Neural crest cell (in vitro differentiated cells): ENCODE measurements at places on chromosomes 11 and 22.

DNA sequence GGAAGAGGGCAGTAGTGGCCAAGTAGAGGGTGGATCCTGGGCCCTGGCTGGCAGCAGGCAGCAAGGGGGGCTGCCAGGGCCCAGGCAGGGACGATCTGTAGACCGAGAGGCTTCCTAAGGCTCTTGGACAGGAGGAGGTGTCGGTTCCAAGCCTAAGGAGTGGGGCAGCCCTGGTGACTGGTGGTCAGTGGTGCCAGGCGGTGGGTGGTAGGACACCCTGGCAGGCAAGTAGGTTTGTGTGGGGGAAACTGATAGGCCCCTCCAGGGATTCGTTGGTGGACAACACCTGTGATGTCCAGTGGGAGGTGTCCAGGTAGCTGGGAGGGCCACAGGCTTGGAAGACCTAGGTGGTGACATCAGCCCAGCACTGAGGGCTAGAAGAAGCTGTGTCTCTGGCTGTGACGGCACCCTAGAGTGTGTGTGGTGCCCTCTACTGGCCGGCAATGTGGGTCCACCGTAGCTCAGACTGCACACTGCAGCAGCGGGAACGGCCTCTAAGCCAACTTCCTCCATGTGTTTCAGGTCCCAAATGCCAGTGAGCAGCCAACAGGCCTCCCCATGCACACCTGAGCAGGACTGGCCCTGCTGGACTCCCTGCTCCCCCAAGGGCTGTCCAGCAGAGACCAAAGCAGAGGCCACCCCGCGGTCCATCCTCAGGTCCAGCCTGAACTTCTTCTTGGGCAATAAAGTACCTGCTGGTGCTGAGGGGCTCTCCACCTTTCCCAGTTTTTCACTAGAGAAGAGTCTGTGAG is 9.4 kb upstream of the SAMM50 start:
- DNase-seq, result peak; percentile 68

- DNase-seq, result no peak
Observed at GRCh38 chr11:22559416-22559815, 66.2 kb downstream of the FANCF start.

- DNase-seq, result peak; percentile 13
Observed at GRCh38 chr11:107928767-107929507, 689 bp downstream of the RAB39A start.

GRCh38 chr11:115498354-115498753 is 5.9 kb downstream of the CADM1 start:
- no peak for DNase-seq

DNA sequence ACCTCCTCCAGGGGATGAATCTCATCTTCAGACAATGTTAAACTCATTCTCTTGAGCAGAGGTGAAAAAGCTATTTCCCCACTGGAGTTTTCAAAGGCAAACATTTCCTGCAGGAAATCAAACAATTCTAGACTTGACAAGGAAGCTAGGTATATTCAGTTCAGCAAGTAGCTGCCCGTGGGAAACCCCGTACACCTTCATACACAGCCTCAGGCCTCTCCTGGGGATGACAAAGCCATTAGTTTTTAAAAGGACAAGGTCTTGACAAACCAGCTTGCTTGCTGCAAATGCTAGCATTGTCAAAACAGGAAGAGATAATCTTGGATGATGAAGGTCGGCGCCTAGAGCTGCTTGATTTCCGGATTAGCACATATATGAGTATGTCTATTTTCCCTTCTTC is 1630.8 kb upstream of the TENM4 start:
- DNase-seq, result no peak

GRCh38 chr22:45552580-45553350 is 50.1 kb downstream of the FBLN1 start:
- no peak for DNase-seq

- DNase-seq, result no peak
Observed at GRCh38 chr11:117391181-117391580, 63.5 kb downstream of the CEP164 start.

DNA sequence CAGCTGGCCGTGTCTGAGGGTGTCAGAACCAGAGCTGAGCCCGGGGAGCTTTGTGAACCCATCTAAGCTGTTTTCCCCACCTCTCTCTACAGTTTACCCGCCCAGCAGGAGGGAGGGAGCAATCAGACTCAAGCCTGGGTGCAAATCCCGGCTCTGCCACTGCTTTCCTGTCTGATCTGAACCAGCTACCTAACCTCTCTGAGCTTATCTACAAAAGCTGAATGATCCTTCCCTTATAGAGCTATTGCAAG is 252 bp downstream of the APOL2 start:
- no peak for DNase-seq

DNA sequence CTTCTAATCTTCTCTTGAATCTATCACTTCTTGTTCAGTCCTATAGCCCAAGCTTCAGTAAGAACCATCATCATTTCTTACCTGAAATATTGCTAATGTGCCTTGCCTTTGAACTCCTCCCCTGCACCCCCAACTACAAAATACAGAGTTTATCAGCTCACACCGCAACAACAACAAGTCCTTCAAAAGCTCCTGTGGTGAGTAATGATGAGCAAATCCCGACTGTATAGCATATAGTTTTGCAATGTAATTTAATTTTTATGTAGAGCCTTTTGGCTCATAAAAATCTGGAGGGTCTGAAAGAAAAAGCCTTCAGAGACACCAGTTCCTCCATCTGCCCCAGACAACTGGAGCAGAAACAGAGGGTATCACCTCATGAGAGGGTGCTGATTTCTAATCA is 124.7 kb downstream of the ARHGAP32 start:
- DNase-seq, result no peak
